ENCODE measurements at places on chromosomes 13 and 19.

GRCh38 chr13:111258637-111259036 is 61.8 kb upstream of the TEX29 start:
- DNase-seq: no peak

- DNase-seq: peak; percentile 61
Observed at GRCh38 chr13:90868321-90868920, 479.1 kb upstream of the MIR17HG start.

DNA sequence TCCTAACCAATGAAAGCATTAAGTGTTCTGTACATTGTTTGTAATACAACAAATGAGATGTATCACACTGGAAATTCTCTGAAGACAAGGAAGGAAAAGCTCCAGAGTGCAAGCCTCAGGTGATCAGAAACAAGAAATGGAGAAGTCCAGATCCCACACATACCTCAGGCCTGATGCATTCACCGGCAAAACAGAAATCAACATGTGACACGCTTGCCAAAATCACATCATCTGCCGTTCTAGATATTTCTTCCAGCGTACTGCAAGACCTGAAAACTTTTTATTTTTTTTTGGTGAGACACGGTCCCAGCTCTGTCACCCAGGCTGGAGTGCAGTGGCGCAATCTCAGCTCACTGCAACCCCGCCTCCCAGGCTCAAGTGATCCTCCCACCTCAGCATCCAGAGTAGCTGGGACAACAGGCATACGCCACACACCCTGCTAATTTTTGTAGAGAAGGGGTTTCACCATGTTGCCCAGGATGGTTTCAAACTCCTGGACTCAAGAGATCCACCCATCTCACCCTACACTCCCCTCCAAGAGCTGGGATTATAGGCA is 48.6 kb downstream of the FOXO1 start:
- DNase-seq: no peak

- DNase-seq: peak; percentile 78
Observed at GRCh38 chr19:8208922-8209461, at the start of gene CERS4. CERS4 (plus strand) TSS chr19:8209370; CDS start chr19:8251077, 41,707 bp downstream.

GRCh38 chr13:43116242-43116641 is 92.9 kb downstream of the DNAJC15 start:
- DNase-seq: no peak

GRCh38 chr13:97043302-97043701 is 49.0 kb upstream of the OXGR1 start:
- DNase-seq: peak; percentile 95

DNA sequence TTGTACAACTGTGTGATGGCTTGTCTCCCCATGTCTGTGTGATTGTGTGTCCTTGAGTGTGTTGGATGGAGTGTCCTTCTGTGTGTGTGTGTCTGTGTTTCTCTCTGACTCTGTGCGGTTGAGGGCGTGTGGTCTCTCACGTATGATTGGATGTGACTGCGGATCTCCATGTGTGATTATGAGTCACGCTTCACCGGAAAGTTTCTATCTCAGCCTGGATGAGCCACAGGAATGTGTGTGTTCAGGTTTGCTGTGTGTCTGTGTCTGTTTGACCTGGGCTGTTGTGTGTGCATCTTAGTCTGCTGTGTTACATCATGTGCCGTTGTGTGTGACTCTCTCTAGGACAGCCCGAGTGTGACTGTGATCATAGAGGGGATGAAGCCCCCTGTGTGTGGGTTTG is 15.5 kb upstream of the ZNF835 start:
- no peak for DNase-seq

DNA sequence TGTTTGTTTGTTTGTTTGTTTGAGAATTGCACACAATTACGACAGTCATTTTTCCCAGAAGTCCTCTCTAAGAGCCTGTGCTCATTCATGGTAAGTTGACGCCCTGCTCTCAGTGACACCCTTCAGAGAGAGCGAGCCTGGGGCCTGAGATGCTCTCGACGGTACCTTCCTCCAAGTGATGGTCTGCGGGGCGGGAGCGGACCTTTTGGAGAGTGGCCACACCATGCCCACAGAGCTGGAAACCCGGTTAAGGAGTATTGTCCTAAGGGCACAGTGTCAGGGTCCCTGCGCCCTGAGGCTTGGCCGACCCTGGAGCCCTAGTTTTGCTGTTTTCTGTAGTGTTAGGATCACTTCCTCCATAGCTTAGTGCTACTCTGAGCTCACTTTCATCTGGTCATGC is 3.6 kb downstream of the POP4 start:
- no peak for DNase-seq

DNA sequence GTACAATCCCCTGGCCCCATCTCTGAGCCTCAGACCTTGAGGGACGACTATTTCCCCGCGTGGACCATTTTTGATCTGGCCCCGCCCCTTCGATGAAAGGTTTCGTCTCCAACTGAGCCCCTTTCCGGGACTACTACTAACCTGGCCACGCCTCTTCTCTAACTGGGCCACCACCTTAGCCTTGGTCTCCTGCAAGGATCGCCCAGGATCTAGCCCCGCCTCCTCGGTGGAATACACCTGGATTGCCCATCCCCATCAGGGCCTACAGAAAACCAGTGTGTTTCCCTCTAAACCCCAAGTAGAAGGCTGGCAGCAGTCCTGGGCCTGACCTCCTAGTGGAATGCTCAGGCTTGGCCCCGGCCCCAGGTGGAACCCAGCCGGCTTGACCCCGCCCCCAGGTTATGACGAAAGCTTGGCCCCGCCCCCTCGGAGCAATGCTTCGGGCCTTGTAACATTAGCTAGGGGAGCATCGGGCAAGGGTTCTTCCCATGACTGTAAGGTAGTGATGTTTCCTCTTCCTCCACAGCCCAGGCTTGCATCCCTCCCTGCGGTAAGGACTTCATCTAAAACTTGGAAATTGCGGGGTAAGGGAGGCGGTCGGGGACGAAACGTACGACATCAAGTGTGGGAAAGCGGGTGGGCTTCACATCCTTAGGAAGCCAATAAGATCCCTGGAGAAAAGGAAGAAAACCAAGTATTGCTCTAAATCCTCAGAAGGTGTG is 9.1 kb downstream of the SPACA6 start:
- peak; percentile 58 for DNase-seq

GRCh38 chr13:98869408-98870090 is 108.3 kb downstream of the DOCK9 start:
- no peak for DNase-seq

GRCh38 chr13:110756219-110756631 is 42.7 kb downstream of the ING1 start:
- DNase-seq: peak; percentile 5

- DNase-seq: no peak
Observed at GRCh38 chr19:45121827-45122345, 28.9 kb downstream of the PPP1R37 start.

DNA sequence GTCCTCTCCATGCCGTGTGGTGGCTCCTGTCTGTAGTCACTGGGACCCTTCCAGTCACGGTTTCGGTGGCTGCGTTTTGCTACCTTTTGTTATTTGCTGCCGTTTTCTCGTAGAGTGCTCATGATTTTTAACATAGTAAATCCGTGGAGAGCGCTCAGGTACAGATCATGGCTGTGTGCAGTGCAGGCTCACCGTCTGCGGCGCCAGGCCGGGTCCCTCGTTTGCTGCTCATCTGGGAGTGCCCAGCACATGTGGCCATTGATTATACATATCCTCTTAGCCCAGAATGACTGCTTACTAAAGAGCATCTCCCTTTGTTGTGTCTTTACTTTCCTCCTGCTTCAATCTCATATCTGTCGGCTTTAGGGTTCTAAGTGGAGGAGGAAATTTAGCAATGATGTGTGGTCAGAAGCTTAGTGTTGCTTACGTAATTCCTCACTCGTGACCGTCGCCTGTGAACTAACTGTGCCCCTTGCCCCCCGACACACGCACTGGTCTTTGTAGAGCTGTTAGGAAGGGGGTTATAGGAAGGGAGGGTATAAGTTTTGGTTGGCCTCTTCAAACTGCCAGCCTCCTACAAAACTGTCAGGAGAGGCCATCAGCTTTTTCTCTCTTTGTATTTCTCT is 31.8 kb downstream of the TFDP1 start:
- peak; percentile 25 for DNase-seq

DNA sequence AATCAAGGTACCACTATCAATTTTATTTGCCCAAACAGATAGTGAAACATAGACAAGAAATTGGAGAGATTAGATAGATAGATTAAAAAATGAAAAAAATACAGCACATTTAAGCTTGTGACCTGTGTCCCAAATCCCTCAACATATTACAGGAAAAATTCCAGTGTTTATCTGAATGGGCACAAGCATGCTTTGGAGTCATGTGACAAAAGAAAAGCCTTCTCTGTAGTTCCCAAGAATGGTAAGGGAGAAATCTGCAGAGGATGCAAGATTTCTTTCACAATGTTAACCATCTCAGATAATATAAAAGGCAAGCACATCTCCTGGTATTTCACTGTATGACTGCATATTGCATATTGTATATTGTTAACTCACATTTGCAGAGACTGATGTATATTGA is 168.0 kb downstream of the PCDH9 start:
- no peak for DNase-seq

- no peak for DNase-seq
Observed at GRCh38 chr19:48493718-48494401, 17.8 kb downstream of the LMTK3 start.

DNA sequence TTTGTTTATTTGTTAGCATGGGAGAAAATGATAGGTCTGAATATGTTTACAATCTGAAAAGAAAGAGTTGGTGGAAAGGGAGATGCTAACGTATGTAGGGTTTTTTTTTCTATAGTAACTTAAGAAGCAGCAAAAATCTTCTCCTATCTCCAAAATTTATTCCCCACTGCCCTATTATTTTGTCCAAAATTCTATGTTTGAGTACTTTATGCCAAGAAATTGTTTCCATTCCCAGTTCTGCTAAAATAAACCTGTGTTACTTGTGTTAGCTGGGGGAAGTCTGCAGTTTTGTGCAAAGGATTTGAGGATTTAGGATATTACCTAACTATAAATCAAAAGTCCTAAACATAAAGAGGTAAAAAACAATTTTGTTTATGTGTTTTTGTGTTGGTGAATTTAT is 2770.4 kb upstream of the PCDH20 start:
- no peak for DNase-seq

GRCh38 chr13:76440568-76440967 is 445.6 kb downstream of the KCTD12 start:
- DNase-seq: no peak

GRCh38 chr19:10961073-10961860 is 437 bp downstream of the SMARCA4 start:
- DNase-seq: peak; percentile 64

DNA sequence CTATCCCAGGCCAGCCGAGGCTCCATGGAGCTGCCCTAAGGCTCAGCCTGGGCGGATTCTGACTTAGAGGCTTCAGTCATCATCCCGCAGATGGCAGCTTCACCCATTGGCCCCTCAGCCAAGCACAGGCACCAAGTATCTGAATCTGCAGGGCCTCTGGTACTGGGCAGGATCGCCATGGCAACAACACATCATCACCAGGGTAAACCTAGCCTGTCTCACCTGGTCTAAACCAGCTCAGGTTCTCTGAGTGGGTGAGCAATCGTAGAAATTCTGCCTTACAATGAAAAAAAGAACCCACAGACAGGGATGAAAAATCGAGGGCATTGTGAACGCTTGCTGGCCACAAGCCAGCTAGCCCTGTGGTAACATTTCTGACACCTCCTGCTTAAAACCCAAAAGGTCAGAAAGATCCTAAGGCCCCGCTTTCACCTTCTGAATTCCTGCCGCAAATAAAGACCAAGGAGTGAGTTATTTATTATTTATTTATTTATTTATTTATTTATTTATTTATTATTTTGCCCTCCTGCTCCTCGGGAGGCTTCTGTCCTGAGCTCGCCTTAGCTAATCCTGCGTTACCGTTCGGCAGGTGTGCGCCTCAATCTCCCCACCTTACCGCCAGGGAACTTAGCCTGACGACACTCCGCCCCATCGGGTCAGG is 12.0 kb upstream of the CEACAM21 start:
- no peak for DNase-seq

DNA sequence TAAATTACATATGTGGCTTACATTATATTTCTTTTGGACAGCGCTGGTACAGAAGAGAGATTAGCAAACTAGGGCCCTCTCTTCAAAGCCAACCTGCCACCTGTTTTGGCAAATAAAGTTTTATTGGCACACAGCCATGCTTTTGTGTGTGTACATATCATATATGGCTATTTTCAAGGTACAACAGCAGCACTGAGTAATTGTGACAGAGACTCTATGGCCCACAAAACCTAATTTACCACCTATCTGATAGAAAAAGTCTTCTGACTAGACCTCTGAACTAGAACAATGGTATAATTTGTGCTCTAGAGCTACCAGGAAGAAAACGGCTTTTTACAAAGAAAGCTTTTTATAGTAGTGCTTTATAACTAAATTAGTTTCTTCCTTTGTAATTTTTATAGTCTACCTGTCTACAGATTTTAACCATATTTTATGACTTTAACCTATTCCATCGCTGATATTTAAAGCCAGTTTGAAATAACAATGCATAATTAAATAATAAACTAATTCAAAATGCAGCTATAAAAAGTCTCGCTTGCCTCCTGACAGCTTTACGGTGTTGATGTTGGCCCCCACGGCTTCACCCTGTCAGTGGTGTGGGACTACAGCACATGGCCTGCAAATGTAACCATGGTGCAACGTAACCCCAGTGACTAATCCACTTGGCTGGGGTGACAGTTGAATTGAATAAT is 17.7 kb upstream of the DPY19L3 start:
- peak; percentile 12 for DNase-seq

GRCh38 chr13:51475727-51476501 is 23.1 kb upstream of the INTS6 start:
- DNase-seq: peak; percentile 21

DNA sequence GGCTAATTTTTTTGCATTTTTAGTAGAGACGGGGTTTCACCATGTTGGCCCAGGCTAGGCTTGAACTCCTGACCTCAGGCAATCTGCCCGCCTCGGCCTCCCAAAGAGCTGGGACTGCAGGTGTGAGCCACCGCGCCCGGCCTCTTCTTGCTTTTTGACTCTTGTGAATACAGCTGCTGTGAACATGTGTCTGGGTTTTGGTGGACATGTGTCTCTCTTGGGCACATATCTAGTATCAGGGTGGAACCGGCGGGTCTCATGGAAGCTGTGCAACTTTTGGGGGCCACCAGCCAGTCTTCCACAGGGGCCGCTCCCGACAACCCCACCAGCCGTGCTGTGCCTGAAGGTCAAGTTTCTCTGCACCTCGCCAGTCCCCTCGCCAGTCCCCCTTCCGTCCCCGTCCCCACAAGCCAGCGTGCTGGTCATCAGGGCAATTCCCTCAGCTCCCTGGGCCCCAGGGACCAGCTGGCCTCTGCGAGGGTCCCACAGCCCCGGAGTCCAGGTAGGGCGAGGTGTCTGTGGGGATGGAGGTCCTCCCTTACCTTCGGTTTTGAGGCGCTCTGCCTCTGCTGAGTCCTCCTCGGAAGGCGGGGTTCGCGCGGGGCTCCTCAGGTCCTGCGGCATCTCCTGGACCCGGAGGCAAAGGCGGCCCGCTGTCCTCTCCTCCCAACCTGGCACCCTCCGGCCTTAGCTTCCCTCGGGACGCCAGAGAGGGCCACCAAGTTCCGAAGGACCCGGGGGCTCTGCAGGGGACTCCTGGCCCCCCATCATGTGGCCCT is 16.3 kb downstream of the SGTA start:
- DNase-seq: no peak

GRCh38 chr13:101624210-101624922 is 171.9 kb downstream of the ITGBL1 start:
- no peak for DNase-seq

- DNase-seq: no peak
Observed at GRCh38 chr13:43227721-43228120, 204.3 kb downstream of the DNAJC15 start.
